ENCODE measurements at places on chromosomes 2 and 18.
A peak's percentile ranks its signal among the peaks of the same experiment; 100 is the strongest.

- no peak for DNase-seq
These were observed 27.2 kb downstream of the PXDN start for GRCh38 chr2:1717113-1717512.

DNA sequence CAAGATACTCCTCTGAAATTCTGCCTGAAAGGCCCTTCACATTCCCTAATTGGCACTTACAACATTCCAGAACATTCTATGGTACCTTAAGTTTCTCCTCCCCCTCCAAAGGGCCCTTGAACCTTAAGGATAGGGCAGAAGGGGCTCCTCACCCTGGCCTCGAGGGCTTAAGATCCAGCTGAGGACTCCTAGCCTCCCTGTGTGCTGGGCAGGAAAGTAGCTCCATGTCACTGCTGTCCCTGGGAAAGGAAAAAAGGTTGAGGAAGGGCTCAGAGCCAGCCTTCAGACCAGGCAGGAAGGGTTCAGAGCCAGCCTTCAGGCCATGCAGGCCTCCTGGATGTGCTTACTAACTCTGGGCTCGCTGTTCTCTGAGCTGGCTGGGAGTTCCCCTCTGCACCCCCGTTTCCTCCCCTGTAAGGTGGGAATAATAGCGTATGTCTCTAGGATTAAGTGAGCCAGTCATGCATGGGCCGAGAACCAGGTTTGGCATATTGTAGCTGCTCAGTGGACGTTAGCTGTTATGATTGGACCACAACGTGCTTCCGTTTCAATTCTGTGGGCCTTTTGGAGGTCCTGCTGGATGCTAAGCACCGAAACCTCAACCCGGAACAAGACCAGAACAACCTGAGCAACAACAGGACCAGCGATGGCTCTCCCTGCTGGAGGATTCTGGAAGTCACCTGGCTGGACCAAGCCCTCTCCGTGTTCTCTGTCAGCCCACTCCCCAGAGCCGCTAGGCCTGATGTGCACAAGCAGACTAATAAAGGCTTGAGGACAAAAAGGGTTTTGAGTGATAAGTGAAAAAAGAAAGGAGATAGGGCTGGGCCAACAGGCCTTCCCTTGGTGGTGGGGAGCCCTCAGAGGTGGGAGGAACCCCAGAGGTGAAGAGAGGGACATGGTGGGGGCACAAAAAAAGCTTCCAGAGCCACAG lies 1.0 kb upstream of the B3GNT7 start:
- DNase-seq = no peak

DNA sequence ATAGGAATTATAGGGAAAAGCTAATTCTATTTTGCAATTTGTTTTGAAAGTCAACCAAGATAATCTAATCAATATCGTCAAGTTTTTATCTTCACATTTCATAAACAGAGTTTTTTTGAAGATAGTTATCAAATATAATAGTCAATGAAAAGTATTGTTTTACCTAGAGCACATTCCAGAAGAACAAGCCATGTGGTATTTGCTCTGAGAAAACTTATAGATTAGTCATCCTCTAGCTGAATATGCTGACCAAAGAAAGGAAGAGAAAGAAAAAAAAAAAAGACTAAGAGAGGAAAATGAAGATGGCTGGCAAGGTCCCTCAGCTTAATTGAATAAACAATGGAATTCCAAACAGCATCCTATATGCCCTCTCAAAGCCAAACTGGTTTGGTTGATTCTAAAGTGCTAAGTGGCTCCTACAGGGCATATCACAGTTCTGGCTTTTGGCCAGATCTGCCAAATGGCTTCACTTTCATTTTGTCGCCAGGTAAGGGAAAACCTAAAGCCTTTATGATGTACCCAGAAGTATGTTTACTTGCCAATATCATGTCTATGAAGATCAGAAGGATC lies 132.6 kb downstream of the VWC2L start:
- no peak for DNase-seq

DNA sequence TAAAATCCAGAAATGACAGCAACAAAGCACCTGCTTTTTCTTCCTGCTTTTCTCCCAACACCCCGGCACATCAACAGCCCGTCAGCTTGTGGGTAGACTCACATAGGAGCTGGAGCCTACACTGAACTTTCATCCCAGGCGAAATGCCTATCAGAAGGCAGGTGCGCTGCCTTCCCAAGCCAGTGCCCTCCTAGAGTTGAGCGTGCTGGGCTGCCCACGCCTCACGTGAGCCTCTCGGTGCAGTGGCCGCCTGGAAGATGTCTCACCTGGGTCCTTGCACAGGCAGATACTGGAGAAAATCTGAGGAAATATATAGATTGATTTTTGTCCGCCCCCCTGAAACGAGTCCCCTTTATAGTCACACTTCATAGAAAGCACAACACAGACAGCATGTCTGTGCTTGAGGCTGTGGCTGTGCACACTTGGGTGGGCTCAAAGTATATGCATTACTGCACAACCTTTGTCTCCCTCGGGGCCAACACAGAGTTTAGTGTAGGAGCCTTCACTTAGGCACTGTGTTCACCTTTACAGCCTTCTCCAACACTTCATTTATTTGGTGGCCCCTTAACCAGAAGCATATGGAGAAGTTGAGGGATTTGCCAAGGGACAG lies 112.5 kb downstream of the SMAD7 start:
- no peak for DNase-seq

DNA sequence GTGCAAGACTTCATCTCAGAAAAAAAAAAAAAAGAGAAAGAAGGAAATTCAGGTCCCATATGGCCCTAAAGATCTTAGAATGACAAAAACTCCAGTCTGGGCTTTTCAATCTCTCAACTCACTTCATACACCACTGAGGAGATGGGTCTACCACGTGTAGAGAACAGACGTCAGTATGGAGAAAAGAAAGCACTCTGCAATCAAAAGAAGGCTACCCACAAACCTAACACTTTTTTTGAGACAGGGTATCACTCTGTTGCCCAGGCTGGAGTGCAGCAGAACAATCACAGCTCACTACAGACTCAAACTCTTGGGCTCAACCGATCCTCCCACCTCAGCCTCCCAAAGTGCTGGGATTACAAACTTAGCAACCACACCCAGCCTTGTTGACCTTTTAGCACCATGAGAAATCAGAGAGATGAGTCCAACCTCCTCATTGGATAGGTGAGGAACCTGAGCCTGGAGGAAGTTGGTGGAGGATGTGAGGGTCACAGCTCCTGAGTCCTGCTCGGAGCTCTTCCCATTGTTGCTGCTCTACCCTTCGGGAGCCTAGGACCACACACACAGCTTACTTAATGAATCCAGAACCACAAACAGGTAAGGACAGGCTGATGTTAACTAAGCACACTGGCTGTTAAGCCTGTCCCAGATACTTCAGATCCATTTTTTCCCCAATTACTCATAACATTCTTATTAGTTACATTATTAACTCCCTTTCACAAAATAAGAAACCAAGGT lies 23.7 kb downstream of the TBC1D8 start:
- no peak for DNase-seq

GRCh38 chr2:27078267-27079194 lies at the start of gene EMILIN1:
Gene EMILIN1 (plus strand): TSS chr2:27078615. CDS start chr2:27079066, 451 bp downstream.
- DNase-seq = no peak

GRCh38 chr2:195967336-195967735 lies 101.3 kb downstream of the DNAH7 start:
- no peak for DNase-seq

DNA sequence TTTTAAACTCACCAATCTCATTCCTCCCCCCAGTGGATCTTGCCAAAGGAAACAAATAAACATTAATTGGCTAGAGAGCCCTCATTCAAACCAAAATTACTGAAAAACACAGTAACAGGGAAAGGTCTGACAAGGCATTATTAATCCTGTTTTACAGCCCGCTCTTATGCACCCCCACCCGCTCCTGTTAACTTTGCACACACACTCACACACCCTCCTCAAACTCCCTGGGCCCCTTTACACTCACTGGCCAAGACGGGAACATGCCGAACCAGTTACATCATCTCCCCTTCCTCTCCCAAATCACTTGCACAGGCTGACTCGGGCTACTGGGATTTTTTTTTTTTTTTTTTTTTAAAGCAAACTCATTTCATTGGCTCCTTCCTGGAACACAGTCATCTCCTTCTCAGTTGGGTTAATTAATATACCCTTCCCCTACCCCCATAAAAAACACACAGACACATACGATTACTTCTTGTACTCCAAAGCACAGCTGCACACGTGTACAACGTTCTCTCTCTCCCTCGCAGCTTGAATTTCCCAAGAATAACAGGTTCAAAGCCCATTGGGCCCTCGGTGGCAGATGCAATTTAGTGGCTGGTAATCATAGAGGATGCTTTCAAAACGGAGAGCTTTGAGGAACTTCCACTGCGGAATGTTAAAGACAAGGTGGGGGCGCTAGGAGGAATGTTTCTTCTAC lies 31.8 kb downstream of the KLF7 start:
- no peak for DNase-seq

GRCh38 chr2:20452551-20452950 lies 5.7 kb downstream of the RHOB start:
- no peak for DNase-seq

DNA sequence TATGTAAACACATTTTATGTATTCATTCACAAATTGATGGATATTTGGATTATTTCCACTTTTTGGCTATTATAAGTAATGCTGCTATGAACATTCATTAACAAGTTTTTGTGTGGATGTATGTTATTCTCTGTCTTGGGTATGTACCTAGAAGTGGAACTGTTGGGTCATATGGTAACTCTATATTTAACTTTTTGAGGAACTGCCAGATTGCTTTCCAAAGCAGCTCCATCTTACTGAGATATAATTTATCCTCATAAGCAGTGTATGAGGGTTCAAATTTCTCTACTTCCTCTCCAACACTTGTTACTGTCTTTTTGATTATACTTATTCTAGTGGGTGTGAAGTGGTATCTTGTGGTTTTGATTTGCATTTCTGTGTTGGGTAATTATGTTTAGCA lies 7.1 kb upstream of the EML6 start:
- DNase-seq = no peak

GRCh38 chr2:124822516-124822915 lies 797.4 kb downstream of the CNTNAP5 start:
- DNase-seq = no peak

GRCh38 chr18:3827236-3827845 lies 377.4 kb downstream of the TGIF1 start:
- no peak for DNase-seq

DNA sequence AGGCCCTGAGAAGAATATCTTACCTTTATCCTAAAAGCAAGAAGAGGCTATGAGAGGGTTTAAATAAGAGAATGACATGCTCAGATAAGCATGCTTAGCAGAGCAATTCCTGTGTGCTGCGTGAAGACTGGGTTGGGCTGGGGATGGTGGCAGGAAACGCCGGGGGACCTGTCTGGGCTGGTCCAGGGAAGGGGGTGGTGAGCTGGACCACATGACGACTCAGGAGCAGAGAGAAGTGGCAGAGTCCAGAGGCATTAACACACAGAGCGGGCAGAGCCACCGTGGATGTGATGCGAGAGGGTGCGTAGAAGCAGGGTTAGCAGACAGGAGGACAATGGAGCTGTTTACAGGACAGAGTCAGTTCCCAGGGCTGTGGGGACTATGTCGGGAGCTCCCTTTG lies 84.5 kb downstream of the ZBTB7C start:
- DNase-seq = no peak

GRCh38 chr2:64655873-64656272 lies 2.2 kb upstream of the SERTAD2 start:
- DNase-seq = no peak

GRCh38 chr2:121727332-121727731 lies 9.3 kb downstream of the NIFK start:
- no peak for DNase-seq

- no peak for DNase-seq
These were observed 347.1 kb downstream of the DLGAP1 start for GRCh38 chr18:4108016-4108415.

DNA sequence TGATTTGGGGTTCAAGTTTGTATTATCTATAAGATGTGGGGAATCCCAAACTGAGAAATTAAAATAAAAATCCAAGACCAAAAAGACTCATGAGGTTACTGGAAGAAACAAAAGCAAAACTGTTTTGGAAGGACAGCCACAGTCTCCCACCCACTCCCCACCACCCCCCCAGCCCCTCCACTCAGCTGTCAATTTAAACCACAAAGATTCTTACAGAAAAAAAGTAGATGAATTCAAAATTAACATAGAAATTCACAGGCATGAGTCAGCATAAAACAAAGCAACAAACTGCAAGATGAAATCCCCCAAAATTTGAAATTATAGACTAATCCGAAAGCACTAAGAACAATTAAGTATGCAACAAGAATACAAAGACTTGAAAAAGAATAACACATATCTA lies 12.1 kb downstream of the MAP4K3 start:
- DNase-seq = no peak

- DNase-seq = no peak
These were observed 60.8 kb downstream of the CEP192 start for GRCh38 chr18:13051950-13052349.

GRCh38 chr2:145765874-145766273 lies 1246.0 kb upstream of the ZEB2 start:
- no peak for DNase-seq

- no peak for DNase-seq
These were observed 348.0 kb downstream of the DLGAP1 start for GRCh38 chr18:4107049-4107467.

DNA sequence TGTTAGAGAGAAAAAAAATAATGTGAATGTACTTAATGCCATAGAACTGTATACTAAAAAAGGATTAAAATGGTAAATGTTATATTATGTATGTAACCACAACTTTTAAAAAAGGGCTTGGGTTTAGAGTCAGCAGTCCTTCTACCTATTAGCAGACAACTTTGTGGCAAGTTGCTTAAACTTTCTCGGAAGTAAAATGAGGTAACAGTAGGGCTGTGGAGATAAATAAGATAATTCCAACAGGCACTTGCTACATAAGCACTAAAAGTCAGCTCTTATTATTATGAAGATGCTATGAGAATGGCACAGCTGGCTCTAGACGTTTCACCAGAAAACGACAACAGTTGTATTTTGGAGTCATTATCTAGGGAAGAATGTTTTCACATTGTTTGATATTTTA lies 31.3 kb downstream of the AAK1 start:
- DNase-seq = no peak

DNA sequence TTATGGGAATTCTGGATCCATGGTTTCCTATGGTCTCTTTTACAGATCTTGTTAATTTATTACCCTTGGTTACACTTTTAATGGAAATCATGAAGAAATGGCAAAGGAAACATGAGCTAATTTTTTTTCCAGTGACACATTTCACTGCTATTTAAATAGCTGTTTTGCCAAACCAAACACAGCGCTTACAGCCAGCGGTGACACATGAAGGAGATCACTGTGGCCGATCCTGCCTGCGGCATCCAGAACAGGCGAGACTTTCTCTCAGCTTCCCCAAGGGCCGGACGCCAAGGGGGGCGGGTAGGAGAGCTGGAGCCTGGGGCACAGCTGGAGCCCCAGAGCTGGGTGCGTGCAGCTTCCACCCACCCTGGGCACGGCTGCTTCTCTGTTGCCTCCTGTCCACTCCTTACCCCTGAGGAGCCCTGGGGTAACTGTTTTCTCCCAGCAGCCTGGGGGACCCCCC lies 81.4 kb upstream of the PKDCC start:
- no peak for DNase-seq

- no peak for DNase-seq
These were observed 679.3 kb downstream of the NR4A2 start for GRCh38 chr2:155653176-155653575.

- no peak for DNase-seq
These were observed 108.7 kb downstream of the MAP3K20 start for GRCh38 chr2:173184031-173185004.

- DNase-seq = peak; percentile 38
These were observed 583 bp downstream of the NEMP2 start for GRCh38 chr2:190533968-190534309.

GRCh38 chr2:233141901-233142300 lies 81.8 kb downstream of the INPP5D start:
- no peak for DNase-seq

GRCh38 chr2:98032086-98032485 lies 36.3 kb upstream of the TMEM131 start:
- DNase-seq = no peak
